ENCODE measurements at places on chromosomes 2 and 18. TPM values are rescaled to one million over a fixed set of nuclear protein-coding genes. Genes with fewer than 3 reads are reported as not detected.
A peak's percentile ranks its signal among the peaks of the same experiment; 100 is the strongest.

DCDC2C gene
- 0.83 TPM for total RNA-seq

GRCh38 chr2:187878112-187878511, 323.9 kb upstream of the TFPI start:
- H3K36me3 ChIP-seq, result no peaks in the 10 kb centered on the region
- DNase-seq, result no peak
- no peak overlapping the region for H3K4me3 ChIP-seq

GLB1L gene
- 3.3 TPM for total RNA-seq

GRCh38 chr2:37623971-37624900, 47.2 kb downstream of the CDC42EP3 start:
- DNase-seq, result no peak
- H3K36me3 ChIP-seq, result no peaks in the 10 kb centered on the region
- H3K27me3 ChIP-seq, result no peaks in the 10 kb centered on the region
- no peak overlapping the region for H3K4me3 ChIP-seq
- H3K4me1 ChIP-seq, result peaks cover 9% of the 10 kb centered on the region

SNORC gene
- 2.0 TPM for total RNA-seq

DNA sequence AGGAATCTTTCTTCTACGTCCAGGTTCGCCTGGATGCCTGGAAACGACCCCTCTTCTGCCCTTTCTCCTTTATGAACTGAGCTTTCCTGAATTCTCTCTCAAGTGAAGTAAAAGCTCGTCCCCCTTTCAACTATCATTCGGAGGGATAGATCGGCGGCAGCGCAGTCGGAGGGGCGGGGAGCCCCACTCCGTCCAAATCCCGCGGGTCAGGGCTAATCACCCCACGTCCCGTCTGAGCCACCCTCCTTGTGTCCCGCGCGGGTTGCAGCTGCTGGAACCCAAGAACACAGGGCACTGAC, 367 bp downstream of the FBXO48 start:
- no peaks in the 10 kb centered on the region for H3K36me3 ChIP-seq
- peaks cover 26% of the 10 kb centered on the region for H3K4me1 ChIP-seq
- DNase-seq, result no peak
- H3K4me3 ChIP-seq, result peak overlapping the region; percentile 77
- no peaks in the 10 kb centered on the region for H3K27me3 ChIP-seq
- H3K27ac ChIP-seq, result peak overlapping the region; percentile 91
